Dermis blood vessel endothelial cell (primary cell): ENCODE measurements at places on chromosomes 3 and 15. TPM values are rescaled to one million over a fixed set of nuclear protein-coding genes. Genes with fewer than 3 reads are reported as not detected.

RTP1 gene
- not detected in 2 replicates for total RNA-seq

- no peak for DNase-seq
These were observed 23.0 kb downstream of the KY start for GRCh38 chr3:134627831-134628230.

- no peak for DNase-seq
These were observed 105.9 kb upstream of the PIAS1 start for GRCh38 chr15:67948215-67948614.

DNA sequence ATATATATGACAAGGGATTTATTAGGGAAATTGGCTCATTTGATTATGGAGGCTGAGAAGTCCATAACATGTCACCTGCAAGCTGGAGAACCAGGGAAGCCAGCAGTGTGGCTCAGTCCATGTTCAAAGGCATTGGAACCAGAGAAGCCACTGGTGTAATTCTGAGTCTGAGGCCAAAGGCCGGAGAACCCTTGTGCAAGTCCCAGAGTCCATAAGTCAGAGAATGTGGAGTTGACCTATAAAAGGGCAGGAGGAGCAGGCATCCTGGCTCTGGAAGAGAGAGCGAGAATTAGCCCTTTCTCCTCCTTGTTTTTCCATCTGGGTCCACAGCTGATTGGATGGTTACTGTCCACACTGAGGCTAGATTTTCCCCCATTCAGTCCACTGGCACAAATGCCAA is 319.8 kb downstream of the IGSF11 start:
- DNase-seq: no peak

GRCh38 chr3:20574746-20575145 is 388.7 kb upstream of the SGO1 start:
- peak; percentile 24 for DNase-seq

DNA sequence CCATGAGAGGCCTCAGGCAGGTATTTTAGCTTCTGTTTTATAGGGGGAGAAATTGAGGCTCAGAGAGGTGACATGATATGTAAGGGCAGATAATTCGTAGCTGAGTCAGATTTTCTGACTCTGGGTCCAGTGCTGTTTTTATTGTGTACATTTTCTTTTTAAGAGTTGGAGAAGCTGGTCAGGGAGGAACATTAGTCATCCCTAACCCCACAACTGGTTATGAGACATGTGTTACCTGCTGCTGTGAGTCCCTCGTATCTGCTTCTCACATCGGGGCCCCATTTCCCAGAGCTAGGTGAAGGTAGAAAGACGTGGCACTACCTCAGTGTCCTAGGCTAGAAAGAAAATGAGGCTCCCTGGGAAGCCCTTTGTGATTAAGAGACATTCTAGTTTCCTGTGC is 28.6 kb downstream of the GALNT15 start:
- no peak for DNase-seq

GP9 gene
- not detected in 2 replicates for total RNA-seq

DNA sequence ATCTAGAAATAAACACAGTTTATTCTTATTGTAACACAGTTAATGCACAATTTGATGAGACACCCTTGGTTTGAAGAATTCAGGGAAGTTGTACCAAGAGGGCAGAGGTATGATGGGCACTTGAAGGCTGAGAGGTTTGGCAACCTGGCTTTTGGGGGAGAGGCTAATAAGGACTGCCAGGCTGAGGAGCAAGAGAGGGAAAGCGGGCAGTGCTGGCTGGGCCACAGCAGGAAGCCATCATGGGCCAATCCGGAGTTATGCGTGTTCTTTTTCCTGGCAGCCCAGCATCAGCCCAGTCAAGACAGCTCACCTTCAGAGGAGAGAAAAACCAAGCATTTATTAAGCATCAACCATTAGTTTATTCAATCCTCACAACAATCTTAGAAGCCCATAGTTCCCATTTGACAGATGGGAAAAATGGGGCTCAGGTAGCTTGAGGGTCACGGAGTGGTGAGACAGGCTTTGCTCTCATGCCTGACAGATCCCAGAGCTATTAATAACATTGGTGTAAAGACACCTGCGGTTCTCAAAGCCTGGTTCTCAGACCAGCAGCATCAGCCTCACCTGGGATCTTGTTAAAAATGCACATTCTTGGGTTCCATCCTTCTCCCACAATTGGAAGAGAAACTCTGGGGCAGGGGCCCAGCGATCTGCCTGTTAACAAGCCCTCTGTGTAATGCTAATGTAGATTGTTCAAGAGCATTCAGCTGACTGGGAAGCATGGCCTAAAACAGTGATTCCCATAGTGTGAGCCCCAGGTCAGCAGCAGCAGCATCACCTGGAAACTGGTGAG is 183.7 kb downstream of the NTRK3 start:
- no peak for DNase-seq

MAP6D1 gene
- total RNA-seq: 2.6 and 3.0 TPM in 2 replicates

- no peak for DNase-seq
These were observed 43.0 kb upstream of the NTRK3 start for GRCh38 chr15:88299497-88299896.

GRCh38 chr15:94780166-94780565 is 548.8 kb downstream of the MCTP2 start:
- no peak for DNase-seq

CLRN1 gene
- not detected in 2 replicates for total RNA-seq
